ENCODE measurements at places on chromosomes 6 and 20.

GRCh38 chr6:134539865-134540323, 222.0 kb upstream of the SGK1 start:
- DNase-seq, result no peak

GRCh38 chr20:17507531-17507930, 23.6 kb downstream of the BFSP1 start:
- DNase-seq, result no peak

DNA sequence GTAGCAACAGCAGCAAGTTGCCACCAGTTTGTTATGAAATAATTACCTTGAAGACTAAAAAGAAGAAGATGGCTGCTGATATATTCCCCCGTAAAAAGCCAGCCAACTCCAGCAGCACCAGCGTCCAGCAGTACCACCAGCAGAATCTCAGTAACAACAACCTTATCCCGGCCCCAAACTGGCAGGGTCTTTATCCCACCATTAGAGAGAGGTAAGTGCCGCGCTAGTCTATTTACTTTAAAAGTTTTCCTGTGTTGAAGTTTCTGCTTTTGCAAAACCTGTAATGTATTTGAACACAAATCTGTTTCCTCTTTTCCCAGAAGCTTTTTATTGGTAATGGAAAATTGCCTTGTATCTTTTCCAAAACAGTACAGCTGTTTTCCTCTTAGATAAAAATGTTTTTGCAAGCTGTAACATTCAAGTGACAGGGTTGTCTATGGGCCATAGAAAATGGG, 725 bp downstream of the BTBD3 start:
- no peak for DNase-seq

DNA sequence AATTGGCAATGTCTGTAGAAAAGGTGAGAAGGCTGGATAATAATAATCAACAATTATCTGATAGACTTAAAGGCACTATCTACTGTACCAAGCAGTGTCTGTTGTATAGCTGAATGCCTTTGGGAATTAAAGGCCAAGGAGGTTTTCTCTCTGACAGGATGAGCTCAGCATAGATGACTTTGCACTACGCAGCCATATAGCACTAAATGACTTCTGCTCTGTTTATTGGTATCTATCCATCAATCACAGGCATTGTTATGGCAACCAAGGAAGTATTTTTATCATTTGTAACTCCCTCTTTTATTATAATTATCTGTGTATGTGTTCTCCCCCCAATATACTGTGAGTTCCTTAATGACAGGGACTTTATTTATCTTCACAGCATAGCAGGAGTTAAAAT, 654.3 kb downstream of the PHF3 start:
- no peak for DNase-seq

DNA sequence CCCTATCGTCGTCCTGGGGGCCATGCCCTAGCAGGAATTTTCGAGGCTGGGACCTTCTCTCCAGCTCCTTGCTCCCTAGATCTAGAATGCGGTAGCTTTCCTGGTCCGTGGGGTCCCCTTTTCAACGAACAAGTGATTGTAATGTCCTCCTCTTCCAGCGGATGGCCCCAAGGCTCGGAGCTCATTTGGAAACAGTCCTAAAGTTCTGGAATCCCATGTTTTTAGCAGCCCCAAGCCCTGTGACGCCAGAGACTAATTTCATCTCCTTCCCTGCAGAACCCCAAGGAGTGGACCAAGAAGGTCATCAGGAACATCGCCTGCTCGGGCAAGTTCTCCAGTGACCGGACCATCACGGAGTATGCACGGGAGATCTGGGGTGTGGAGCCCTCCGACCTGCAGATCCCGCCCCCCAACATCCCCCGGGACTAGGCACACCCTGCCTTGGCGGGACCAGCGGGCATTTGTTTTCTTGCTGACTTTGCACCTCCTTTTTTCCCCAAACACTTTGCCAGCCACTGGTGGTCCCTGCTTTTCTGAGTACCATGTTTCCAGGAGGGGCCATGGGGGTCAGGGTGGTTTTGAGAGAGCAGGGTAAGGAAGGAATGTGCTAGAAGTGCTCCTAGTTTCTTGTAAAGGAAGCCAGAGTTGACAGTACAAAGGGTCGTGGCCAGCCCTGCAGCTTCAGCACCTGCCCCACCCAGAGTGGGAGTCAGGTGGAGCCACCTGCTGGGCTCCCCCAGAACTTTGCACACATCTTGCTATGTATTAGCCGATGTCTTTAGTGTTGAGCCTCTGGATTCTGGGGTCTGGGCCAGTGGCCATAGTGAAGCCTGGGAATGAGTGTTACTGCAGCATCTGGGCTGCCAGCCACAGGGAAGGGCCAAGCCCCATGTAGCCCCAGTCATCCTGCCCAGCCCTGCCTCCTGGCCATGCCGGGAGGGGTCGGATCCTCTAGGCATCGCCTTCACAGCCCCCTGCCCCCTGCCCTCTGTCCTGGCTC, 48.5 kb downstream of the PYGB start:
- no peak for DNase-seq

DNA sequence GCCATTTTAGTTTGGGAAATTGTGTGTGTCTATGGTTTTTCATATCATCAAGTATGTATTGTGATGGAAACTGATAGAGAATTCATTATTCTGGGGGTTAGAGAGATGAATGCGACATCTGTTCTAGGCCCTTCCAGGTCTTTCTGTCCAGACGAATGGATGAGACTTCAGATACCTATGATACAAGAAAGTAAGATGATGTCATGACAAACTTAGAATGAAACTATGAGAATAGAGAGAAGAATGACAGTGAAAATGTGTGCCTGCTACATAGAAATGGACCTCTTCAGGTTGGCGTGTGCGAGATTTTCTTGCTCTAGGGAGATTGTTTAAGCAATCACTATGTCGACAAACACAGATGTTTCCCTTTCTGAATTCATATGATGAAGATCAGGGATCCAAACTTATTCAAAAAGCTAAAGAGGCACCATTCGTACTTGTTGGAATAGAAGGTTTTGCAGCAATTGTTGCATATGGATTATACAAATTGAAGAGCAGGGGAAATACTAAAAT, 76.1 kb downstream of the SCAND1 start:
- DNase-seq, result no peak

DNA sequence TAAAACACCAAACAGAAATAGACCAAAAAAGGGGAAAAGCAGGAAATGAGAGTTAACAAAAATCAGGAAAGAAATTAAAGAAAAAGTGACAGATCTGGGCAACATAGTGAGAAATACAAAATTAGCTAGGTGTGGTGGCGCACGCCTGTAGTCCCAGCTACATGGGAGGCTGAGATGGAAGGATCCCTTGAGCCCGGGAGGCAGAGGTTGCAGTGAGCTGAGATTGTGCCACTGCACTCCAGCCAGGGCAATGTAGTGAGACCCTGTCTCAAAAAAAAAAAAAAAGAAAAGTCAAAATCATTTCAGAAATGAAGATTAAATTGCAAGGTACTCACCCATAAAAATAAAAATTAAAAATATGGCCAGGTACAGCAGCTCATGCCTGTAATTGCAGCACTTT, 13.0 kb upstream of the GRM4 start:
- no peak for DNase-seq

GRCh38 chr6:67914419-67914818, 720.7 kb upstream of the ADGRB3 start:
- DNase-seq, result no peak

- no peak for DNase-seq
These were observed 261.9 kb downstream of the CDH4 start for GRCh38 chr20:61514018-61514365.

DNA sequence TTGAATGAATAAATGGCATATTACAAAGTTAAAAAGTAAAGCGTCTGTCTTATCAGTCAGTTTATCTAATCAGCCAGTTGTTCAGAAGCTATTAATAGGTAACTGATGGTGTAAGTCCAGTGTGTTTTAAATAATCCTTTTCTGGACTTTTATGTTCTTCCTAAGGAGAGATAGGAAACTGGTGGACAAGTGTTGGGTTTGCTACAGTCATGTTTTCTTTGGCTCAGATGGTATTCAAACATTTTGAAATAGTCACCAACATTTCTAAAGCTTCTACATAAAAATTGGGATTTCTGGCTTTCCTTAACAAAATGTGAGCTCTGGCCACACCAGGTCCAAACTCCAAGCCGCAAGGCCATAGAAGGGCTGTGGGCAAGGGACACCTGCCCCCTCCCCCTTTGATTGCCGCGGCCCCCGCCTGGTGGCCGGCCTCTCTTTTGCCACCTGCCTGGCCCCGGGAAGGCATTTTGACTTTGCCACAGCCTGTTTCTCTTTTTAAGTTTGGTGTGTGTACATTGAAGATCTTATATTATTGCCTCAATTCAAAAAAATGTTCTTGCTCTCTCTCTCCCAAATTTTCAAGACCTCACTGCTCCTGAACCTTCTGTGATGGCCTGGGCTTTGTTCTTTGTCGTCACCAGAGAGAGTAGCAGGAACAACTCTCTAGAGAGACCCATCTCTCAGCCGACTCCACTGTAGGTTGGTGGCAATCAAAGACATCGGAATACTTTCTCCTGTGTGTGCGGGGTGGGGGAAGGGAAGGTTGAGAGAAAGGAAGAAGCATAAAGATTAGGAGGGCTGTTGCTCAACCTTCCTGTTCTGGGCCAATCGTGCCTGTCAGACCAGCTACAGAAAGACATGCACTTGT, 84.0 kb upstream of the ZNF217 start:
- DNase-seq, result no peak

DNA sequence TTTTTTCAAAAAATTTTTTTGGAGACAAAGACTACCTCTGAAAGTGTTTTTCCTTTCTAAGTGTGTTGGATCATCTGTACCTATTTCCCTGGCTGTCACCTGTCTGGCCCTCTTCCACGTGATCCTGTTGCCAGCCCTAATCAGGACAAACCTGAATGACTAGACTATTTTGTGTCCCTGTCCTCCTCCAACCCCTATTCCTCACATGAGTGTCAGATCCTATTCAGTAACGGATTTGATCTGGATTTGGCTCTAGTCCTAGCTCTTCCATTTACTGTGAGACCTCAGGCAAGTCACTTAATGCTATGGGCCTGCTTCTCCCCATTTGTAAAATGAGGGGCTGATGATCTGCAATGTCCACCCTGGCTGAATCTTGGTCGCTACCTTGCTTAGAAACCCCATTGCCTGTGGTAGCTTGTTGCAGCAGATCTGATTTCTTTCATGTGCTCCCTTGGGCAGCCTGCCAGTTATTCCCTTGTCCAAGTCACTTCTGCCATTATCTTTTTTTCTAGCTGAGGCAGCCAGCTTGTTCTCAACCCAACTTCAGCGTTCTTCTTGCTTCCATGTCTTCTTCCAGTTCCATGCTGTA, 4.8 kb downstream of the PHF20 start:
- DNase-seq, result no peak

DNA sequence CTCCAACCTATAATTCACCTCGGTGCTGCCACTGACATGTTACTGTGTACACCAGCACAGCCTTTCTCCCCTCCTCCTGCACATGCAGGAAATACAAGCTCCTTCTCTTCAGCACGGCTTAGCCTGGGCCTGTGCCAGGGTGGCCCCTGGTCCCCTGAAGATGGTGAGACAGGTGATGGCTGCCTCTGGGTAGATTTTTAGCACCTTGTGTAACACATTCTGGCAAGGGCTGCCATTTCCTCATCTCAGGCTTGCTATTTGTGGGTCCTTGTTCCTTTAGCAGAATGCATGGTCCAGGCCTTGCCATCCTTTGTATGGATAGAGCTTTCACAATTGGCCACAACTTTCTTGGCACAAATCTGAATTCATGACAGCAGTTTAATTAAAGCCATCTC, 151.3 kb downstream of the CDC5L start:
- DNase-seq, result no peak

DNA sequence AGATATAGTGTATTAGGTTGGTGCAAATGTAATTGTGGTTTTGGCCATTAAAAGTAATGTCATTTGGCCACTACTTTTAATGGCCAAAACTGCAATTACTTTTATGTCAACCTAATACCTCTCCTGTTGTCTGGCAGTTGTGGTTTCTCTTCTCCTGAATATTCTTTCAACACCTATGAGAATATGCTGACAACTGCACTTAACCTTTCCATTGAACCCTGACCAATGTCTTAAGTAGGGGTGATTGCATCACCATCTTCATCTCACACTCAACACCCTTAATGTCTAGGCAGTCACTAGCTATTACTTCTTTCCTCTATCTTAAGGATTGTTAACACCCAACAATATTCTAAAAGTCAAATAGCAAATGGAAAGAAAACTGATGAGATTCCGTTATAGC, 200.5 kb upstream of the HSF2 start:
- no peak for DNase-seq

- DNase-seq, result no peak
These were observed 4.0 kb downstream of the GJA1 start for GRCh38 chr6:121439475-121439874.

- DNase-seq, result no peak
These were observed 1.3 kb upstream of the RAMACL start for GRCh38 chr6:166587631-166588413.

DNA sequence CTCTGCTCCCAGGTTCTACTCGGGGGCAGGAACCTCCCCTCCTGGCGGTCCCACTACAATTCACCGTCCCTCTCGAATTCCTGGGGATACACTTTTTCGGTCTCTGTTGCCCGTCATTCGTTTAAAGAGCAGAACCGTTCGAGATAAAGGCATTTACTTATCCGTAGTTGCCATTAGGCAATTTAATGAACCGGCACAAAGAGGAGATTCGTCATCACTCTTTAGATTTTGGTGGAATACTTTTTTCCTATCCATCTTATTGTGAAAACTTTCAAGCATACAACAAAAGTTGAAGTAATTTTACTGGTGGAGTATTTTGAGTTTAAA, 1.2 kb upstream of the CD24 start:
- no peak for DNase-seq

- DNase-seq, result no peak
These were observed 754.7 kb upstream of the NRSN1 start for GRCh38 chr6:23371132-23371915.

DNA sequence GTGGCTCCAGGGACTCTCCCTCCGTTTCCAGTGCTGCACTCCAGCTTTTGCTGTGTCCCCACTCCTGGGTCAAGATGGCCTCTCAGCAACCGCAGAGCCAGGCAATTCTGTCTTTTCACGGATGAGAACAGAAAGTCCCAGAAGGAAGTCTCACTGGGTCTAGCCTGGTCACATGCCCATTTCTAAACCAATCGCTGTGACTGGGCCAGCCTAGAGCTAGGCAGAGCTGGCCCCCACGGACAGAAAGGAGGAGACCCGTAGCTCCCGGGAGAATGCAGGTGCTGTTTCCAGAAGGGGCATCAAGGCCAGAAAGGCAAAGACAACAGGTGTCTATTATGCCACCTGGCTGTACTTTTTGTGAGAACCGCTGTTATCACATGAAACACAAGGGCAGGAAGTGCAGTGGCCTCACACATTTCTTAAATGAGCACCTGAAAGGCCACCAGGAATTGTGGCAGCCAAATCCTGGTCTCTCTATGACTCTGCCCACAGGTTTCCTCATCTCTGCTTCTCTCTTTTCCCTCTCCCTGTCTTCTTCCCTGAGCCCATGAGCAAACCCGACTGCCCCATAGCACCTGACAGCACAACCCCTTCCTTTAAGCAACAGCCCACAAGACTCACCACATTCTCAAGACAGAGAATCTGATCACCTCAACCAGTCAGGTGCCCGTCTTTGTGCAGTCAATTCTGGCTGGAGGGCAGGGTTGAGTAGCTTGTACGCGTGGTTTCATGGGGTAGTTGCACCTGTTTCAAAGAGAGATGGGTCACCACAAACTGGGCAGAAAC, 37.1 kb upstream of the B4GALT5 start:
- DNase-seq, result no peak

Data from stimulated activated CD8-positive, alpha-beta memory T cell treated with anti-CD3 and anti-CD28 coated beads, Interleukin-2, amount 100 ng/mL, for 48 hours (primary cell).